Activated CD4-positive, alpha-beta T cell treated with anti-CD3 and anti-CD28 coated beads for 36 hours (primary cell): ENCODE measurements at places on chromosomes 7 and 10.
A peak's percentile ranks its signal among the peaks of the same experiment; 100 is the strongest.

- DNase-seq, result no peak
- no peaks in the 10 kb centered on the region for H3K27me3 ChIP-seq
- no peak overlapping the region for H3K27ac ChIP-seq
- no peaks in the 10 kb centered on the region for H3K36me3 ChIP-seq
- no peak overlapping the region for H3K4me3 ChIP-seq
Measured at GRCh38 chr7:40506158-40506557, 371.4 kb downstream of the SUGCT start.

DNA sequence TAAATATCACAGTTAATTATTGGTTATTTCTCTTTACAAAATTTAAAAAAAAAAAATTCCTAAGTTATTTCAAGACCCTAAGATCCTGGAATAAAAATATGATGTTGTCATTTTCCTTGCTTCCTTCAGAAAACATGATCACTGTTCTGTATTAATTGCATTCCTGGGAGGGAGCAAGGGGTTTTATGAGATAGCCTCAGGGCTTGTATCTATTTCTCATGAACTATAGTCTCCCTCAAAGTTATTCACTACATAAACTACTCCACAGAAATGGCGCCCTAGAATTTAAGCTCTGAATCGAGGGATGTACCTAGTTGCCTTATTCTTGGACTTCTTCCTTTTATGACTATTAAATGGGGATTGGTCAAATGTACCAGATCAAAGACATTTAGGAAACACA is 170.3 kb downstream of the CHRM2 start:
- no peak overlapping the region for H3K4me3 ChIP-seq
- H3K27me3 ChIP-seq, result no peaks in the 10 kb centered on the region
- no peaks in the 10 kb centered on the region for H3K36me3 ChIP-seq
- no peaks in the 10 kb centered on the region for H3K4me1 ChIP-seq
- no peak overlapping the region for H3K27ac ChIP-seq

DNA sequence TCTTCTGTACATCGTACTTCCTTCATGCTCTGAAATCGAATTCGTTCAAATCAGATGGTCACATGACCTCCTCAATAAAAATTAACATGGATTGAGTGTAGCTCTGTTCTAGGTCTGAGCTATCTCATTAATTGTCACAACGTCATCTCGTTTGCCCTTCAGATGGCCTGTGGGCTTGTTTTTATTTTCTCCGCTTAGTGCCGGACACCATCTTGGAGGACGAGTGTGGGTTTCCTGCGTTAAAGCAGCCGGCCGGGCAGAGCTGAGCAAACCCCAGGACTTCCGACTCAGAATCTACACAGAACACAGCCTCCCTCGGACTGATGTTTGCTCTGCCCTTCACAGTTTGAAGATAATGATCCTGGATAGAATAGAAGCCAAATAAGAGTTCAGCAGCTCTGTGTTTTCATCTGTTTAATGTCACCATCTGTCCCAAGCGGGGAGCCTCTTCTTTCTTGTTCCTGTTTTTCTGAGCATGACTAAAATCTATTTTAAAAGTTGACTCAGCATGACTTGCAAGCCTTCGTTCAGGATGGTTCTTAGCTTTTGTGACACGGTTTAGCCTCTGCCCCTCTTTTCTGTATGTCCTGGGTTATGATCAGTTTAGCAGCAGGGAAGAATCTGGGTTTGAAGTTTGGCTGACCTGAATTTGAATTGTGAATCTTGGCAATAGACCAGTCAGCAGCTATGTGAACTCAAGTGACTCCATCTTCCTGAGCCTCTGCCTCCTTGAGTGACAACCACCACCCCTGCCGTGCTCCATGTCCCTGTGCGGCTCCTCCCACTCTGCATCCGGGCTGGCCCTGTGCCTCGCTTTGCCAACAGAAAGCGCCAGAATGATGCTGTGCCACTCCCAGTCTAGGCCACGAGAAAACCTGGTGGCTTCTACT is 30.6 kb upstream of the GALNTL5 start:
- peaks cover 7% of the 10 kb centered on the region for H3K27me3 ChIP-seq
- no peak overlapping the region for H3K4me3 ChIP-seq
- H3K4me1 ChIP-seq, result peaks cover 13% of the 10 kb centered on the region
- H3K27ac ChIP-seq, result peak overlapping the region; percentile 17

DNA sequence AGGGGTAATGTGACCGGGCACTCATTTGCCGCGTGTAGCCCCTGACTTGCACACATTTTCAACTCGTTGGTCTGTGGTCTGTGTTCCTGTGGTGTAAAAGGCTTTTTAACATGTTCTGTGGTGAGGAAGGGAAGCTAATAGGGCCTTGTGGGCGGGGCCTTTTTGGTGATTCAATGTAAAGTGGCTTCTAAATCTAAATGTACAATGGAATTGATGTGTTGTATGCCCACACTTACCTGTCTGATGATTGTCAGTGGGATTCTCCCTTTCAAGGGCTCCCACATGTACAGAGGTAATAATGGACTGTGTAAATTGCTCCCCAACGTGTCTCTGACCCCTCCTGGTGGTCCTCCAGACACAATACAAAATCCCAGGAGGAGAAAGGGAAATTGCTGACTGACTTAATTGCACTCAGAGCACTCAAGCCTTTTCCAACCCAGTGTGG is 43.1 kb upstream of the GATAD1 start:
- no peak overlapping the region for H3K4me3 ChIP-seq
- peak; percentile 62 for DNase-seq
- H3K4me1 ChIP-seq, result peaks cover 19% of the 10 kb centered on the region
- H3K27me3 ChIP-seq, result no peaks in the 10 kb centered on the region
- peaks cover 4% of the 10 kb centered on the region for H3K36me3 ChIP-seq
- peak overlapping the region; percentile 2 for H3K27ac ChIP-seq

- no peak for DNase-seq
- H3K36me3 ChIP-seq, result no peaks in the 10 kb centered on the region
- H3K27ac ChIP-seq, result no peak overlapping the region
- H3K4me3 ChIP-seq, result no peak overlapping the region
- no peaks in the 10 kb centered on the region for H3K4me1 ChIP-seq
Measured at GRCh38 chr10:85510682-85511081, 855.9 kb downstream of the GRID1 start.

- H3K27ac ChIP-seq, result no peak overlapping the region
- H3K27me3 ChIP-seq, result peaks cover 2% of the 10 kb centered on the region
- no peak overlapping the region for H3K4me3 ChIP-seq
- H3K36me3 ChIP-seq, result no peaks in the 10 kb centered on the region
- no peaks in the 10 kb centered on the region for H3K4me1 ChIP-seq
Measured at GRCh38 chr10:51773681-51774080, 74.3 kb upstream of the CSTF2T start.

GRCh38 chr10:101545898-101546297 is 42.2 kb downstream of the POLL start:
- no peaks in the 10 kb centered on the region for H3K27me3 ChIP-seq
- peaks cover 6% of the 10 kb centered on the region for H3K36me3 ChIP-seq
- H3K27ac ChIP-seq, result no peak overlapping the region
- DNase-seq, result no peak

GRCh38 chr10:62696798-62697197 is 107.7 kb upstream of the ADO start:
- H3K27me3 ChIP-seq, result peaks cover 2% of the 10 kb centered on the region
- peaks cover 21% of the 10 kb centered on the region for H3K4me1 ChIP-seq

DNA sequence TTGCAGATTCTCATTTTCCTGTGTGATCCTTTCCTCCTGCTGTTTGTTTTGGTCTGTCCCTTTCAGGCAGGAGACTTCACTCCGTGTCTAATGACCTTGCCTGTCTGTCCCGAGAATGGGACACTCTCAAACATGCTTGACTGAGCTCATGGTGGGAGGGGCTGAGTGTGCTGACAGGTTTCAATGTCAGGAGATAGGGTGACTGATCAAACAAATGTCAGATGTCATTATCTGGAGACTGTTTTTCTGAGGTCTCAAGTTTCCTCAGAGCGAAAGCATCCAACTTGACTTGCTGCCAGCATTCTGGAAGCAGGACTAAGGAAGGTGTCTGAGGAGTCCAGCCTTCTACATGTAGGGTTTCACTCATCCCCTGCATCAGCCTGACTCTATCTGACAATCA is 228.8 kb upstream of the KIAA1217 start:
- DNase-seq, result no peak
- H3K36me3 ChIP-seq, result no peaks in the 10 kb centered on the region
- no peak overlapping the region for H3K27ac ChIP-seq
- no peak overlapping the region for H3K4me3 ChIP-seq
- H3K4me1 ChIP-seq, result no peaks in the 10 kb centered on the region

DNA sequence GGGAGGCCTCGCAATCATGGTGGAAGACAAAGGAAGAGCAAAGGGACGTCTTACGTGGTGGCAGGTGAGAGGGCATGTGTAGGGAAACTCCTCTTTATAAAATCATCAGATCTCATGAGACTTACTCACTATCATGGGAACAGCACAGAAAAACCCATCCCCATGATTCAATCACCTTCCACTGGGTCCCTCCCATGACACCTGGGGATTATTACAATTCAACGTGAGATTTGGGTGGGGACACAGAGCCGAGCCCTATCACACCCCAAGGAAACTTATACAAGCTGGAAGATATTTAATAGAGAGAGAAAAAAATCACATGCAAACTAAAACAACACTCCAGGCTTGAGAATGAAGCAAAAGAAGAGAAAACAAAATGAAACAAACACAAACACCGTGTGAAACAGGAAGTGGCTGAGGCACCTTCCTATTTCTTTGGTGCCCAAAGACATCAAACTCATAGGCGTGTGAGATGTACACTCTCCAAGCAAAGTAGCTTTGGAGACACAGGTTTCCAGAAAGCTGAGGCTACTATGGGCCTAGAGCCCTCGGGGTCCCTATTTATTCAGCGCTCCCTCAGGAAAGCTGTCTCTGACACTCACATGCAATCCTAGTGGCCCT is 97.2 kb downstream of the PRKCQ start:
- H3K27ac ChIP-seq, result peak overlapping the region; percentile 43
- H3K27me3 ChIP-seq, result no peaks in the 10 kb centered on the region
- no peak overlapping the region for H3K4me3 ChIP-seq
- H3K36me3 ChIP-seq, result peaks cover 83% of the 10 kb centered on the region
- H3K4me1 ChIP-seq, result peaks cover 59% of the 10 kb centered on the region
- DNase-seq, result no peak

DNA sequence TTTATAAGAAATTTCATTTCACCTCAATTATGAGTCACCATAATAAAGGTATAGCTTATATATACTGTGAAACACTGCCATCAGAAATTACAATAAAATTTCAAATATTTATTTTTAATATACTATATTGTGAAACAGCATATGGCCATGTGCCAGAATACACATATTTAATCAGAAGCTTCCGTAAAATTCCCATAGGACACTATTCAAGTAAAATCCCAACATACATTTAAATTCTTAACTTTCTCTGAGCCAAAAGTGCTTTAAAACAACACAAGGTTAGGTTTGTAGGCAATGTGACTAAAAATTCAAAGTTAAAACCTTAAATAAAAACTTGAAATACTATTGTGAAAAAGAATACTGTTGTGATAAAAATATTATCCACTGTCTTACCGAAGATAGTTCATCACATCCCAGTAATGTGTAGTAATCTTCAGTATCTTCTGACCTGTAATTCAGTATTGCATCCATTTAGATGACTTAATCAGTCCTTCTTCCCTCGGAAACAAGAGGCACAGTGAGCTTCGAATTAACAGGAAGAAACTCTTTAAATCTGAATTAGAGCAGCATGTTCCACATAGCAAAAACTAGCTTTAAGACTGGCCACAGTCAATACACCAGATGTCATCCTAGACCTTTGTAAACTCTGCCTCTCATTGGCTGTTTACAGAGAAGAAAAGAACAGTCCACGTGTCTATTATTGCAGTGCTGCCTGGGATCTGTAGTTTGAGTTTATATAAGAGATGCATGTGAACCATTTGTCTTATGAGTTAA is at the start of gene DNAJC12:
Gene DNAJC12 (minus strand): TSS at position 648 of the 774 bp plus-strand sequence. CDS start 177 bp downstream, at position 471.
- DNase-seq, result no peak
- peak within 1 kb of the TSS; percentile 22 for H3K4me3 ChIP-seq
- H3K4me1 ChIP-seq, result peaks cover 4% of the 10 kb centered on the region
- H3K36me3 ChIP-seq, result no peaks in the 10 kb centered on the region
- H3K27me3 ChIP-seq, result no peaks in the 10 kb centered on the region

DNA sequence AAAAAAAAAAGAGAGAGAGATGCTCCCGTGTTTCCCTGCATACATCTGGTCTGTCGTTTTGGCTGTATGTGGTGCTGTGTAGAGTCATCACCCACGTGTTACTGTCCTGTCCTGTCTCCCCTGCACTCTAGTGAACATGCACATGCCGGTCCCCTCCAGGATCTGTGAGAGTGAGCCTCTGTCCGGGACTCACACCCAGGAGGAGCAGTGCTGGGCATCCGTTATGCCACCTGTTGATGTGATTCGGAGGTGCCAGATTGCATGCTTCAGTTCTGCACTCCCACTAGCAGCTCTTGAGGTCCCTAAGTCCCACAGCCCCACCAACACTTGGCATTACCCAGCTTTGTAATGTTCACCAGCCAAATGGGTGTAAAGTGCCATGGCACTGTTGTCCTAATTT is 16.4 kb downstream of the GHRHR start:
- no peak overlapping the region for H3K27ac ChIP-seq
- peaks cover 22% of the 10 kb centered on the region for H3K27me3 ChIP-seq
- no peaks in the 10 kb centered on the region for H3K36me3 ChIP-seq
- H3K4me1 ChIP-seq, result peaks cover 4% of the 10 kb centered on the region
- DNase-seq, result no peak

DNA sequence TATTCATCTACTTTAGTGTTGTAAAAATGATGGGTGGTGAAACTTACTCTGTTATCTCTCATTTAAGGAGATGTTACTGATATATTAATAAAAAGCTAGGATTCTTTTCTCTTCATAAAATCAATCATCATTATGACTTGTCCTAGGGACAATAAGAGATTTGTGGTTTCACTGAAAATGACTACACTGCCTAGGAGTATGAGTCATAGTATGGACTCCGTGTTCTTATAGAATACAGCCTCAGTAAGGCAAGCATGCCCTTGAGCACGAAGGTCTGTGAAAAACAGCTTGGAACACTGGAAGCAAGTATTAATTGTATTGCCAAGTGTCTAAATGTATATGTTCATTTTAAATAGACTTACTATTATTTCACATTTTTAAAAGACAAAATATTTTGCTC is 749.2 kb upstream of the PCDH15 start:
- no peaks in the 10 kb centered on the region for H3K36me3 ChIP-seq
- no peak for DNase-seq
- H3K4me3 ChIP-seq, result no peak overlapping the region
- H3K27me3 ChIP-seq, result no peaks in the 10 kb centered on the region
- no peak overlapping the region for H3K27ac ChIP-seq

- peak; percentile 85 for DNase-seq
- no peaks in the 10 kb centered on the region for H3K27me3 ChIP-seq
- peak overlapping the region; percentile 91 for H3K27ac ChIP-seq
- peak overlapping the region; percentile 44 for H3K4me3 ChIP-seq
- peaks cover 94% of the 10 kb centered on the region for H3K4me1 ChIP-seq
Measured at GRCh38 chr7:3065724-3066143, 22.1 kb upstream of the CARD11 start.

- no peaks in the 10 kb centered on the region for H3K27me3 ChIP-seq
- H3K36me3 ChIP-seq, result peaks cover 2% of the 10 kb centered on the region
- no peak overlapping the region for H3K27ac ChIP-seq
- DNase-seq, result no peak
- H3K4me3 ChIP-seq, result no peak overlapping the region
Measured at GRCh38 chr7:36260481-36260880, 107.4 kb downstream of the EEPD1 start.

GRCh38 chr7:40709062-40709964 is 574.5 kb downstream of the SUGCT start:
- no peaks in the 10 kb centered on the region for H3K27me3 ChIP-seq
- no peak overlapping the region for H3K4me3 ChIP-seq
- peak; percentile 8 for DNase-seq
